ENCODE measurements at places on chromosomes 11 and 22. TPM values are rescaled to one million over a fixed set of nuclear protein-coding genes. Genes with fewer than 3 reads are reported as not detected.

MAPK8IP2 gene
- 1.1 TPM for total RNA-seq

DNA sequence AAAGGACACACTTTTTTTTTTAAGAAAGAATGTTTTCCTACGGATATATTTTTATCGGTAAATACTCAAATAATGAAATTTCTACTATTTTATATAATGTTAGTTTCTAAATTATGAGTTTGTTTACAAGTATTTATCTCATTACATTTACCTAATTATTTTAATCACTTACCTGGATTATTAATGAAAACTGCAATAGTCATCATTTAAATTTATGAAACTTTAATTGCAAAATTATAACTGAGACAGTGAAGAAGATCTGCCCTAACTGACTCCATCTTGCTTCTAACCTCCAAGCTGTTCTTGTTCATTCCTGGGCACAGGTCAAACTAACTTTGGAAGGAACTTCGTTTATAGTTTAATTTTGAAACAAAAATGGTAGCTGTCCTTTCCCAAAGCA is 25.2 kb upstream of the VSTM5 start:
- DNase-seq, result no peak

- DNase-seq, result no peak
Measured at GRCh38 chr11:61679296-61679695, 895 bp upstream of the DAGLA start.

- no peak for DNase-seq
Measured at GRCh38 chr22:32760815-32761214, 40.7 kb upstream of the TIMP3 start.

IL18 gene
- 0.81 TPM for total RNA-seq

- DNase-seq, result no peak
Measured at GRCh38 chr11:99585606-99586005, 564.9 kb downstream of the CNTN5 start.

DNA sequence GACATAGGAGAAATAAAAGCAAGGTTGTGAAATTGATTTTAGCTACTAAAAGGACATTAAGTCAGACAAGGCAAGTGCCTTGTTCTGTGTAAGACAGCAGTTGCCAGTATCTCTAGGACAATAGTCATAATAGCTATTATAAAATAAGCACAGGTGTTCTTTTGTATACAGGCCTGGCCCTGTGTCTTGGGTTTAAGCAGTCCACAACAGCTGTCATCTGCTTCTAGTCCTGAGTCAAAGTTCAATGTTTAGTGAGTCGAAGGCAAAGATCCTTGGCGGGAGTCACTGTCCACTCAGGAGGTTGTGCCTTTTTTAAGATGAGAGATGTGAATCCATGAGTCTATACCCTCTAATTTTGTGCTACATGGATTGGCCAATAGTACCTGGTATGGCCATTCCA is 79.5 kb downstream of the SC5D start:
- DNase-seq, result no peak

Measured in fibroblast of the aortic adventitia (primary cell).